ENCODE measurements at places on chromosomes 1 and 21.

DNA sequence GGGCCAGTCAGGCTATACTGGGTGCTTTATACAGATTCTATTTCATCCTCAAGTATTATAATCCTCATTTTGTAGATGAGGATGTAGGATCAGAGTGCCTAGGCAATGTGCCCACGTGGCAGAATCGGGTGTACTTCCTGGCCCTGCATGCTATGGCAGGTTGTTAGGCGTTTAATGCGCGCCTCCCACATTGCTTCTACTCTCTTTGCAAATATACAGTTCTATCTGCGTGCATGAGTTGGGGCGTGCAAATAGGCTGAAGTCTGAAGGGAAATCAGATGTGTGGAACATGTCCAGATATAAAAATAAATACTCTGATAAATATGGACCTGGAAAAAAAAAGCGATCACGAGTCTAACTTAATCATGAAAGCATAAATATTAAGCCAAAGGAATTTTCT, 194.7 kb upstream of the FMN2 start:
- no peak for ATAC-seq

GRCh38 chr21:42593007-42593814, 60.2 kb upstream of the PDE9A start:
- ATAC-seq, result peak; percentile 37

DNA sequence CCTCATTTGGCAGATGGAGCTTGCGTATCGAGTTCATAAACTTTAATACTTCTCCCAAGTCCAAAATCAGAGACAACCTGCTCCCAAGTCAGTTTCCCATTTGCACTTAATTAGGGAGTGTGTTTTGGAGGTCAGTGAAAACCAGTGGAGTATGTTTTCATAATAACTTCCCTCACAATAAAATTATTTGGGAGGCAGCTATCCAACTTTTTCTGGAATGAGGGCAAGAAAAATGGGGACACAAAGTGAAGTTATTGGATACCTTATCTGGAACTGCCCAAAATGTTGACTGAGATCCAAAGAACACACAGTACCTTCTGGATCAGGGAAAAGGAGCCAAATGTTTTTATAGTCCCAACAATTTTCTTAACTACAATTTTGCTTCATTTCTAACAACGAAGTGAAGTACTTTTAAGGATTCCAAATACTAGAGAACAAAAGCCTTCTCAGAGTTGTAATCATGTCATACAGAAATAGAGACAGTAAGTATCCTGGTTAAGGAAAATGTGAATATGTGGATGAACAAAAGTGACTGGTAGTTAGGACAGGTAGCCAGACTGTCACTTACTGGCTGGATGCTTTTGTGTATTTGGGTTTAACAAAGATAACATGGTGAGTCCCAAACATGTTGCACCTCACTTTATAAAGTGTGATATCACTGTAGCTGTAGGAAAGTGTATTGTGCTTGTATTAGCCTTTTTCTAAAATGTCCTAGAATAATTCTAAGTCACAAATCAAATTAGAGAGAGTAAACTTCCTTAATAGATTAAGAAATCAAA, 325.0 kb downstream of the HLX start:
- ATAC-seq, result no peak

DNA sequence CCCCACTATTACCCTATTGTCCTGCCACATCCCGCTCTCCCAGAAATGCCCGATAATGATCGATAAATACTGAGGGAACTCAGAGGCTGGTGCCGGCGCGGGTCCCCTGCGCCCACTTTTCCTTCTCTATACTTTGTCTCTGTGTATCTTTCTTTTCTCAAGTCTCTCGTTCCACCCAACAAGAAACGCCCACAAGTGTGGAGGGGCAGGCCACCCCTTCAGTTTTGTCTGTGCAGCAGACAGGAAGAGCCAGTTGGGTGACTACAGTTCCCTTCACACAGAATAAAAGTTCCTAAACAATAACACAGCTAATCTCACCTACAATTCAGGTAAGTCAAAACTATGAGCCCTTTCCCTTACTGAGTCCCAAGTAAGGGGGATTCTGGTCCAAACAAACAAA, 423.7 kb downstream of the SMYD3 start:
- ATAC-seq, result no peak

- peak; percentile 35 for ATAC-seq
These were observed 28.3 kb downstream of the EPHA8 start for GRCh38 chr1:22591576-22591975.

GRCh38 chr1:28428012-28428411, 58.5 kb downstream of the PHACTR4 start:
- ATAC-seq, result no peak

DNA sequence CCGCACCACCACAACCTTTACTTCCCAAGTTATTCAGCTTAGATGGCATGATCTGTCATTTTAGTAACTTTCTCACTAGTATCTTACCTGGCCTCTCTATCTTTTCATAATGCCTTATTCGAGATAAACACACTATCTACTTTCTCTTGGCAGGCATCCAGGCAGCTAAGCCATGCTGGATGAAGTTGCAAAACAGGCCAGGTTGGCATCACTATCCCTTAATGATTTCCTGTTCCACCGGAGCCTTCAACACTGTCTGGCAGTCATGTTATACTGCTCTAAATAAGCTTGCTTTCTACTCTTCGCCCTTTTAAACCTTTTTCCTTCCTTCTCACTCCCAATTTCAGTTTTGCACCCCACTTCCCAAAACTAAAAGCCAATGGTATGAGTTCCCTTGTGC, 12.0 kb upstream of the KCNH1 start:
- no peak for ATAC-seq

- ATAC-seq, result no peak
These were observed 4.2 kb upstream of the STXBP3 start for GRCh38 chr1:108742253-108742652.

DNA sequence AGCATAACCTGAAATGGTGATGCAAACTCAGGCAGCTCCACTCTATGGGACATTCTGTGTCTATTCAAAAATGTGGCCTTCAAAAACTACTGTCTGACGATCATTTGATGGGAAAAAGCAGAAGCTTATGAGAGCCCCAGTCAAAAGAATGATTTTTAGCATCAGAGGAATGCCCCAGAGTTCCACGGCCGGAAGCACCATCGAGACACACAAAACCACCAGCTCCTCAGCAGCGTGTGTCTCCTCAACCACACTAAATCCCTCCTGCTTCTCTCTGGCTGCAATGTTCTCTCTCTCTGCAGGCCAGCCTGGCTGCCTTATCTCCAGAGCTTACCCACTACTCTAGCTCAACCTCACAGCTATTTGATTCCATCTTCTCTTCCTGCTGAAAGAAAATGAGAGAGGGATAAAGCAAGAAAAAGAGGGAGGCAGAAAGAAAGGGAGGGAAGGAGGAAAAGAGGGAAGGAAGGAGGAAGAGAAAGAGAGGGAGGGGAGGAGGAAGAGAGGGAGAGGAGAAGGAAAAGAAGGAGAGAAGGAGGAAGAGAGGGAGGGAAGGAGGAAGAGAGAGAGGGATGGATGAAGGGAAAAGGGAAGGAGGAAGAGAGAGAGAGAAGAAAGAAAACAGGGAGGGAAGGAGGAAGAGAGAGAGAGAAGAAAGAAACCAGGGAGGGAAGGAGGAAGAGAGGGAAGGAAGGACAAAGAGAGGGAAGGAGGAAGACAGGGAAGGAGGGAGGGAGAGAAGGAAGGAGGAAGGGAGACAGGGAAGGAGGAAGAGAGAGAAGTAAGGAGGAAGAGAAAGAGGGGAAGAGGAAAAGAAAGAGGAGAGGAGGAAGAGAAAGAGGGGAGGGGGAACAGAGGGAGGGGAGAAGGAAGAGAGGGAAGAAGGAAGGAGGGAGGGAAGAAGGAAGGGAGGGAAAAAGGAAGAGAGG, 33.5 kb upstream of the LAPTM5 start:
- ATAC-seq, result no peak

DNA sequence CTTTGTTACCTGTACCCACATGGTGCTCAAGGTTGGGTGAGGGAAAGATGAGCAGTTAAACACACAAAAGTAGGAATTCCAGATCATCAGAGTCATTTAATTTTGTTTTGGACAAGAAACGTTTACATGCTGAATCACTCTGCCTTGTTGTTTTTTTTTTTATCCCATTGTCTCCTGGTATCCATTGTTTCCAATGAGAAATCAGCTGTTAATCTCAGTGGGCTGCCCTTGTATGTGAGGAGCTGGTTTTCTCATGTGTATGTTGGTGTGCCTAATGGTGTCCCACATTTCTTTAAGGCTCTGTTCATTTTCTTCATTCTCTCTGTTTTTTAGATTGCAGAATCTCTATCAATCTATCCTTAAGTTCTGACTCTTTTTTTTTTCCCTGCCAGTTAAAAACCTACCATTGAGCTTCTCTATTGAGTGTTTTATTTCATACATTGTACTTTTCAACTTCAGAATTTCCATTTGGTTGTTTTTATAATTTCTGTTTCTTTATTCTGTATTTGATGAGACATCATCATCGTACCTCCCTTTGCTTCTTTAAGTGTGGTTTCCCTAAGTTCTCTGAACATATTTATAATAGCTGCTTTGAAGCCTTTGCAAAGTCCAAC, 8.8 kb upstream of the OBSCN start:
- no peak for ATAC-seq

- no peak for ATAC-seq
These were observed 3.1 kb downstream of the LCE3D start for GRCh38 chr1:152577168-152577567.

All from SK-N-SH treated with all-trans-retinoic acid at 6 μM for 48 hours (cell line).